ENCODE measurements at places on chromosomes 3 and 15.

DNA sequence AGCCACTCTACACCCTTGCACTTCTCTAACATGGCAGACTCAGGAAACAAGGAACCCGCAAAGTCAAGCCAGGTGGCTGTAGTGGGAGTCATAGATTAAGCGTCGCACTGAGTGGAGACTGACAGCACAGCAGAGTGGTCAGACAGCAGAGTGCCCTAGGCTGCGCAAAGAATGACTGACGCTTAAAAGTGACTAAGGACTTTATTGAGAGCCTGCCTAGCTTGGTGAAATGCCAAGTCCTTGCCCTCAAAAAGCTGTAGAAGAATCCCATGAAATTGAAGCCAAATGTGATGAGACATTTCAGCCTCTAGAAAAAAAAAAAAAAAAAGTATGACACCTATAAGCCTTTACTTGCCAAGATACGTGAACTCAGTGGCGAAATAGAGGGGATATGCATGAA lies 30.2 kb downstream of the NCEH1 start:
- no peak for DNase-seq

- DNase-seq = no peak
Measured at GRCh38 chr3:38524141-38524739, 28.1 kb downstream of the EXOG start.

- DNase-seq = no peak
Measured at GRCh38 chr3:145197821-145198220, 963.2 kb downstream of the PLOD2 start.

DNA sequence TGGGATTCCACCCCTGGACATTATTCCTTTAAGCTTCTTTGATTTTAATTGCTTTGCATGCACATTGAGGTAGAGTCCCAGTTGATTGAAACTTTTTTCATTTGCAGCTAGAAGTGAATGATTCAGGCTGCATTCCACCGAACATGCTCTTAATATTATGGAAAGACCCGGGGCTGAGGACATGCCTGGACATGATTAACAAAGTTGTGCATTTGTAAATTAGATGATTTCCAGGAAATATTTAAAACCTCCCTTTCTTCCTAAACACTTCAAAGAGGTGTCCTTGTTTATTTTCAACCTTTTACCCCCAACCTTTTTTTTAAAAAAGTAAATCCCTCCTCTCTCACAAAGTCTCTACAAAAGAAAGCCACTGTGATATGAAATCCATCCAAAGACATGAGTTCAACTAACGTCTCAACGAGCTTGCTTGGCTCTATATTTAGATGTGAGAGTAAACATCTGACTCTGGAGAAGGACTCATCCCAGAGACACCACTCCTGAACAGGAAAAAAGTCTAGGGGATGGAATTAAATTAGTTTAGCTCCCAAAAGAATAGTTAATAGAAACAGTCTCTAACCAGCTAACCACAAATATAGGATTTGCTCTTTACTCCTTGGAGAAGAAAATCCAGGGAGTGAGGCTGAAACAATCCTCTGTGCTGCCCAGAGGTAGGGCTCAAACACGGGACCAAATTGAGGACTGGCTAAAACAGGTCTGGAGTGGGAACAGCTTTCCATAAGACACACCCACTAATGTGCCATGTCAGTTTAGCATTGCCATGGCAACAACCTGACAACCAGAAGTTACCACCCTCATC lies 83.1 kb downstream of the XXYLT1 start:
- DNase-seq = peak; percentile 38

GRCh38 chr3:177545964-177546363 lies 348.7 kb upstream of the TBL1XR1 start:
- peak; percentile 87 for DNase-seq

- no peak for DNase-seq
Measured at GRCh38 chr15:74400313-74400860, 32.9 kb upstream of the CYP11A1 start.

Measured in fibroblast of the conjunctiva (primary cell).